Urothelium cell line (cell line): ENCODE measurements at places on chromosomes 11 and 22.
A peak's percentile ranks its signal among the peaks of the same experiment; 100 is the strongest.

- DNase-seq: no peak
These were observed 1.5 kb downstream of the OLFML1 start for GRCh38 chr11:7486781-7487140.

- DNase-seq: peak; percentile 11
These were observed 693.7 kb downstream of the OPCML start for GRCh38 chr11:132838627-132839026.

GRCh38 chr11:107999759-108000455 lies 8.8 kb upstream of the CUL5 start:
- peak; percentile 68 for DNase-seq

DNA sequence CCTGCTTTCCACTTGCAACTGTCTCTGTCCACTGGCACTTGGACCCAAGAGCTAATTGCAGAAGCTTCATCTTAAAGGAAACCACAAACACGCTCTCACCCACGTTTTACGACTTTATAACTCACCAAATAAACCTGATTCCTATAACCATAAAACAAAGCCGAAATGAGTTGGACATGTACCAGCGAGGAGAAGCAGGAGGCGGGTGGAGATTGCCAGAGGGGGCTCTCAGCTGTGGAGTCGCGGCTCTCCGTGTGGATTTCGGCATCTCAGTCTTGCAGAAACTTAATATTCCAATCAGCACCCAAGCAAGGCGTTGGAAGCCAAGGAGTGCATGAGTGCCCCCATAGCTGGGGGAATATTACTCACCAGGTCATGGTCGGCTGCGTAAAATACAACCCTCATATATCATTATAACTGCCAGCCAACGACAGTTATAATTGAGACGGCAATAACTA lies 483.6 kb downstream of the MN1 start:
- DNase-seq: no peak

- DNase-seq: no peak
These were observed 34.8 kb upstream of the PSMA1 start for GRCh38 chr11:14554959-14555358.

DNA sequence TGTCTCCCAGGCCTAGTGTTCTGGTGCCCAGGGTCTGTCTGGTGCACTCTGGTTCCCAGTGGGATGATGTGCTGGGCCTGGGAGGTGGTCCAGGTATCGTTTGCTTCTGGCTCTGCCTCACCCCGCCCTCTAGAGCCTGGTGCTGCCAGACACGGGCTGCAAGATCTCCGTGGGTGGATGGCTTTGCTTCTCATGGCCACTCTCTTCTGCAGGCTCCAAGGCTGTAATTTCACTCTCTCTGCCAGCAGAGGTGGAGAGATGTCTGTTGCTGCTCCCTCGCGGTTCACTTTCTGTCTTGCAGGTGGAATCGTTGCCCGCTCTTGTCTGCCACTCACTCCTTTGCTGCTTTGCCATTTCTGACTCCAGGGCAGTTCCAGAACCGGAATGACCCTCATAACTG lies 13.4 kb downstream of the NADSYN1 start:
- no peak for DNase-seq
